Non-pigmented ciliary epithelial cell (primary cell): ENCODE measurements at places on chromosomes 12 and 14.

DNA sequence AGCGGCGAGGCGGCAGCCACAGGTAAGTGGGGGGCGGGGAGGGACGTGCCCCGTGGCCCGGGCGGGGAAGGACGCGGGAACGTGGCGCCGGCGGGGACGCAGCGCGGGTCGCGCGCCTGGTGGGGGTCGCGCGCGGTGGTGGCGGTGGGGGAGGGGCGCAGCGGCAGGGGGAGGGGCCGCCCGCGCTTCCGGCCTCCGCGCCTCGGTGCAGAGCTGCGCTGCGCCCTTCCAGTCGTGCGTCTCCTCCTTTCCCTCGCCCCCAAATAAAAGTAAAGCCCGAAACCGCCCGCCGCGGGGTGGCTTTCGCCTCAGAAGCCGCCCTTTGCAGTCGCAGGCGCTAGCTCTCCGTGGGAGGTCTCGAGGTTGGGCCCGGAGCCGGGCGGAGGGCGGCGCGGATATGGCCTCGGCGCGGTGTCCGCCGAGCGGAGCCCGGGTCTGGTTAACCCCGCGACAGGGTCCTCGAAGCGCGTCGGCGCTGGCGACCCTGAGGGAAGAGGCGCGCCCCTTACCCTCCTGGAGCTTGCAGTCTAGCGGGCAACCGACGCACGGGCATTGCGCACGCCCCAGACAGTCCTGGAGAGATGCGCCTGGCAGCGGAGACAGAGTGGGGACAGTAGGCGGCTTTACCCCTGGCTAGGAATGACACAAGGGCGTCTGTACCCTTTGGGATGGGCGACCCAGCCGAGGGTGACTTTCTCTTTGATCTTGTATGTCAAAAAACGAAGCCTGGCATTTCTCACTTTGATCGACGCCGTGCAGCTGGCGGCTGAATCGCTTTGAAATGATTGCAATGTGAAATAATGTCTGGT is 589 bp downstream of the ATF1 start:
- DNase-seq, result no peak

- DNase-seq, result no peak
Measured at GRCh38 chr14:98174041-98174440, 1098.0 kb downstream of the BCL11B start.

- DNase-seq, result no peak
Measured at GRCh38 chr12:90322006-90322405, 613.4 kb upstream of the ATP2B1 start.

GRCh38 chr12:94769776-94770759 is 119.7 kb upstream of the TMCC3 start:
- DNase-seq, result no peak

DNA sequence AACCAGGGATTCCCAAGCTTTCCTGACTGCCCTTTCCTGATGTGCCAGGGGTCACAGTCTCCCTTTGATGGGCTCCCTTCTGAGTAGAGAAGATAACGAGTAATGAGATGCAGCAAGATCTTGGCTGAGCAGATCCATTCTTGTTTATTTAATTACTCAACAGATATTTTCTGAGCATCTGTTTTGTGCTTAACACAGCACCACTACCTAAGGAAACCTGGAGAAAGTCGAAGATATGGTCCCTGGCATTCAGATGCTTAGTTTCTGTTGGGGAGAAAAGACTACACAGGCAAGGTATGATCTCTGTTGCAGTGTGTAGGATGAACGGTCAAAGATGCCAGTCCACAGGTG is 3.9 kb downstream of the AJUBA start:
- DNase-seq, result no peak

- no peak for DNase-seq
Measured at GRCh38 chr12:115088328-115088994, 404.5 kb upstream of the TBX3 start.

- DNase-seq, result no peak
Measured at GRCh38 chr12:7645395-7646177, 20.1 kb downstream of the APOBEC1 start.

DNA sequence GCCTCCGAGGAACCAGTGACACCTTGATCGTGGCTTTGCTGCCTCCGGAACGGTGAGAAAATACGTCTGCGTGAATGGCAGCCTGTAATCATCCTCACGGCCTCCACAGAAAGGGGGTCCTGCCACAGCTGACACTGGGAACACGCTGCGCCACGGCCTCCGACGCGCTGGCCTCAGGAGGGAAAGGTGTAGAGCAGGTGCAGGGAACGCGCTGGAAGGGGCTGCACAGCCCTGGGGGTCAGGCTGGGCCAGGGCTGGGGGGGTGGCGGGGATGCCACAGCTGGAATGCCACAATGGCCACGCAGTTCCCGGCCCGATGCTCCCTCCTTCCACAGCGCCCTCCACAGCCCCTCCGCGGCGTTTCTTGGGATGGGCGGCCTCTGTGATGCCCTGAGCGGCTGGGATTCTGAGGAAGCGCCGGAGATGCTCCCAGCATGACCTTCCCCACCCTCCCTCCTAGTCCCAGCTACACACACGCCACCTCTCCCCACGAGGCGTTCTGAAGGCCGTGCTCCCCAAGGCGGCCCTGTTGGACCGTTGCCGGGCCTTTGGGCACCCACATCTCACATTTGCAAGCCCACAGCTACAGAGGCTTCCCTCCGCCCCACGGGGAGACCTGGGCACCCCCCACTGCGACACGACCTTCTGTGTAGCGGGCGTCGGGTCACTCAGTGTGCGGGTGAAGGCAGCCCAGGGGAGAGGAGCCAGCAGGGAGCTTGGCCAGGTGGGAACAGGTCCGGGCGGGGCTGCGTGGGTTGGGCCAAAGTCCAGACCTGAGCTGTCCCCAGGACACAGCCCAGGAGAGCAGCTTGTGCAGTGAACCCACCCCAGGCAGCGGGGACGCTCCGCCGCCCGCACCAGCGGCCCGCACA is 31.8 kb upstream of the GALNT9 start:
- DNase-seq, result no peak

DNA sequence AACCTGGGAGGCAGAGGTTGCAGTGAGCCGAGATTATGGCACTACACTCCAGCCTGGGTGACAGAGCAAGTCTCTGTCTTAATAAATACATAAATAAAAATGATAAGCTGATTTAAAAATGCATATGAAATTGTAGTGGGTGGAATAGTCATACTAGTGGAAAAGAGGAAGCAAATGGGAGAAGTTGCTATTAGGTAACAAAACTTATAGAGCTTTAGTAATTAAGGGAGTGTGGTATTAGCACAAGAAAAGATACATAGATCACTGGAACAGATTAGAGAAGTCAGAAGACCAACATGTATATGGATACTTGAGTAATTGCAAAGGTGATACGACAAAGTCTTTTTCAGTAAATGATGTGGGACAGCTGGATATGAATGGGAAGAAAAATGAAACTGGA is 26.5 kb downstream of the TECPR2 start:
- DNase-seq, result no peak

GRCh38 chr14:102805371-102805891 is 28.2 kb downstream of the TRAF3 start:
- no peak for DNase-seq

DNA sequence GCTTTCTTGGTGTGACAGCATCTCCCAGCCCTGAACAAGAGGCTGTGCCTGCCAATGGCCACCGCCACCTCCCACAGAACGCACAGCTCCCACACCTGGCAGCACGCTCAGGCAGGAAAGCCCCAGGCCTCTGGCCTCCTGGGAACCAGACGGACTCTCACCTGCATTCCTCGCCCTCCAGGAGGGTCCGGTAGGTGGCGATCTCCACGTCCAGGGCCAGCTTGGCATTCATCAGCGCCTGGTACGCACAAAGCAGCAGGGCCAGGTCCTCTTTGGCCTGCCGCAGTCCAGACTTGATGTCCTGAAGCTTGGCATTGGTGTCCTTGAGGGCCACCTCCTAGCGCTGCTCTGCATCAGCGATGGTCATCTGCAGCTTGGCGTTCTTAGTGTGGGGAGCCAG is 12.1 kb upstream of the KRT77 start:
- DNase-seq, result no peak

GRCh38 chr14:51451561-51451960 is 200.1 kb upstream of the FRMD6 start:
- no peak for DNase-seq

- no peak for DNase-seq
Measured at GRCh38 chr12:67534046-67534445, 114.5 kb upstream of the DYRK2 start.

DNA sequence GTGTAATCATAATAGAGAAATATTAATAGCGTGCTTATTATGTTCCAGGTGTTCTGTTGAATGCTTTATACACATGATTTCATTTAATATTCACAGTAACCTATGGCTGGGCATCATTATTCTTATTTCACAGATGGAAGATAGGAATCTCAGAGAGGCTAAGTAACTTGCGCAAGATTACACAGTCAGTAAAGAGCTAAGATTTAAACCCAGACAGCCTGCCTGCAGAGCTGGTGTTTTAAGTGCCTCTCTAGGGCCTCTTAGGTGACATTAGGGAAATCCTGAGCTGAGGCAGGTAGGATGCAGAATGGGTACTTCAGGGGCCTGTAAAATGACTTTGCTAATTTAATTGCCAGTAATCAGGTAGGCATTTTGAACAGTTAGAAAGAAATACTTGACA is 18.5 kb upstream of the BHLHE41 start:
- no peak for DNase-seq

- no peak for DNase-seq
Measured at GRCh38 chr14:47223656-47224055, 451.7 kb downstream of the MDGA2 start.

DNA sequence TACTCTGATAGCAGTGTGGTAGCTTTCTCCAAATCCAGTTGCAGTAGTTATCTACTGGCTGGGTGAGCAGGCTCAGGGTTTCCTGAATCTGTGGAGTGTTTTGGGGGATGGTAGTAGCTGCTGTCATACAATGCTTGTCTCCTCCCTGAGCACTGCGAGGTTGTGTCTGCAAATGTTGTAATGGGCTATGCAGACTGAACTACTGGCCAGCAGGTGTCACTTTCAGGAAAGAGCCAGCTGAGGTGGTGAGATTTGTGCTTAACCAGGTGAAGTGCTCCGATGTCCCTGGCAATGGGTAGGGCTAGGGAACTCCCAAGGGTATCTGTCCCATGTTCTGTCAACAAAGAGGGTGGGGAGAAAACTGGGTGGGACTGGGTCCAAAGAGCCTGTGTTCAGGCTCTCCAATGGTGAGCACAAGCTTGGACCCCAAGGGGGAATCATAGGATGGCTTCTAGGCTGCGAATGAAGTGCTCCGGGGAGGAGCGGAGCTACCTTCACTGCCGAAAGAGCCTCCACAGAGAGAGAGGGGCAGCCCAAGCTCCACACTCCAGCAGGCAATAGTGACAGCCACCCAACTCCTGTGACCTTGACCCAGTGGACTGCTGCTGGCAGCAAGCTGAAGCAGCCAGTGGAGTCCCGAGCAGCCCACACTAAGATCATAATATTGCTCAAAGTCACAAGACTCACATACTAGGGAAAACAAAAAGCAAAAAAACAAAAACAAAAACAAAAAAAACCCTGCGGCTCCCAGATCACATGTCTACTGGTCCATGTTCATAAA is 1324.0 kb upstream of the USP15 start:
- DNase-seq, result no peak

DNA sequence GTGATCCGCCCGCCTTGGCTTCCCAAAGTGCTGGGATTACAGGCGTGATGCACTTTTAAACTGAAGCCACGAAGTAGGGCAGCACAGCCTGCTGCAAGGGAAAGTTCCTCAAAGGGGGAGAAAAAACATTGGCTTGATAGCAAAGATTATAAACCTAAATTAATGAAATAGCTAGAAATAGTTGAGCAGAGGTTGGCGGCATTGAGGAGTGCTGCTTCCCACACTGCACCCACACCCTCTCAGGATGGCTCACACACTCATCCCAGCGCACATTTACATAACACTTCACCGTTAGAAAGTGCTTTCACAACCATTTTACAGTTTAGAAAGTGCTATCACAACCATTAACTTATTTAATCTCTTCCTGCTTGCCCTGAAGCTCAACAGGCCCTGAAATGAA is 44.4 kb upstream of the TCL1A start:
- DNase-seq, result no peak

GRCh38 chr14:22168092-22168955 is 420.7 kb downstream of the DAD1 start:
- DNase-seq, result no peak

DNA sequence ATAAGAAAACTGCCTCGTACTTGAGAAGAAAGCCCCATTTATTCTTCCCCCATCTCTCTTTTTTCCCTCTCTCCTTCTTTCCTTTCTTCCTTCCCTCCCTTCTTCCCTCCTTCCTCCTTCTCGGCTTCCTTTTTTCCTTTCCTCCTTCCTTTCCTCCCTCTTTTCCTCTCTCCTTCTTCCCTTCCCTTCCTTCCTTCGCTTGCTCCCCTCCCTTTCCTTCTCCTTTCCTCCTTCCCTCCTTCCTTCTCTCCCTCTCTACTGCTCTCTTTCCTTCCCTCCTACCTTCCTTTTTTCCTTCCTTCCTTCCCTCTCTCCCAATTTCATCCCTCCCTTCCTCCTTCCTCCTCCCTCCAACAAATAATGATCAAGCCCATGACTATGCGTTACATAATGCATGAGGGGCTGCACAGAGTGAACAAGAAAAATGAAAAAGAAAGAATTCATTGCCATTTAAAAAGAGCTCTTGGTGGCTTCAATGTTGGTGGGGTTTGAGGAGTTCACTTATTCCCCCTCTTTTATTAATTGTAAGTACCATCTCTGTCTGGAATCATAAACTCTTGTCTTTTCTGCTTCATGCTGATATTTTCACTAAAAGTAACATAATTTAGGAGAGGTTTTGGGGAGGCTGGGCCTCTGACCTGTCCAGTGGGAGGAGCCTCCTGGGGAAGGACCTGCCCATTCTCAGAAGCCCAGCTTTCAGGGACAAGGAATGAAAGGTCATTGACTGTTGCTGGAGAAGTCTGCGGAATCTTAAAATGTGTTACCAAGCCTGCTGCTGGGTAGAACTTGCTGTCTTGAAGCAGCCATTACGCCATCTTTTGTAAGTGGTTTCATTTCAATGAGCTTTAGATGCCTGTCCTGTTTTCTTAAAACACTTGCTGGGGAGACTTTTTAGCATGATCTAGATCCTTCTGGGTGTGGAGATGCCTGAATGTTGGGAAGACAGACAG is 144.3 kb downstream of the CHST11 start:
- DNase-seq, result no peak

GRCh38 chr12:32471591-32472001 is 72.2 kb downstream of the FGD4 start:
- no peak for DNase-seq

DNA sequence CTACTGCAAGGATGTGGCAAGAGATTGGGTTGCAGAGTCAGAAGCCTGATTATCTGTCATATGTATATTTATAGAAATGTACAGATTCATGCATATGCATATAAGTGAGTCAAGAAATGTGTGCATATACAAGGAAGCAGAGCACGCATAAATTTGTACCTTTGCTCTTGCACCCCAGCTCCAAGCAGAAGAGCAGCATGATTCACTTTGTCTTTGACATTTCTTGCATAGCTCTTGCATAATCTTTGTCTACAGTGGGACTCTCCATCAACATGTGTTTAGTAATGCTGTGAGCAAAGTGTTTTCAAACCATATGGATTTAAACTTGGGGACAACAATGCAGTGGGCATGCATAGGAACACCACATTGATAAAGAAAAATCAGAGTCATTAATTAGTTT is 330.7 kb upstream of the DCN start:
- DNase-seq, result no peak
